ENCODE measurements at places on chromosomes 5 and 9.

DNA sequence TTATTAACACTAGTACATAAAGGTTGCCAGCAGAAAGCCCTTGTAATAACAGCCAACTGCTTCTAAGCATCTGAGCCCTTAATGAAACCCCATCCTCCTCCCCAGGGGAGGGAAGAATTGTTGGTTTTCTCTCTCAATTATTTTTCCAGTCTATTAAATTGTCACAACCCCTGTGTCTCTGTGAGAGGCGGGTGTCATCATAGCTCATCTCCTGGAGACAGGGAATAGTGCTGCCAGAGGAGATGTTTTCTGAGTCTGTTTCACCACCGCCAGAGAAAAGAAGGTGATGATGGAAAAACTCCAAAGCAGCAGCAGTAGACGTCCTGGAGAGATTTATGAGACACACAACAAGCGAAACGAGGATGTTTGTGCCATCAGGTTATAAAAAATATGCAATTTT lies 271.1 kb upstream of the NMUR2 start:
- DNase-seq = no peak

GRCh38 chr9:134396825-134397224 lies 70.6 kb downstream of the RXRA start:
- DNase-seq = no peak

DNA sequence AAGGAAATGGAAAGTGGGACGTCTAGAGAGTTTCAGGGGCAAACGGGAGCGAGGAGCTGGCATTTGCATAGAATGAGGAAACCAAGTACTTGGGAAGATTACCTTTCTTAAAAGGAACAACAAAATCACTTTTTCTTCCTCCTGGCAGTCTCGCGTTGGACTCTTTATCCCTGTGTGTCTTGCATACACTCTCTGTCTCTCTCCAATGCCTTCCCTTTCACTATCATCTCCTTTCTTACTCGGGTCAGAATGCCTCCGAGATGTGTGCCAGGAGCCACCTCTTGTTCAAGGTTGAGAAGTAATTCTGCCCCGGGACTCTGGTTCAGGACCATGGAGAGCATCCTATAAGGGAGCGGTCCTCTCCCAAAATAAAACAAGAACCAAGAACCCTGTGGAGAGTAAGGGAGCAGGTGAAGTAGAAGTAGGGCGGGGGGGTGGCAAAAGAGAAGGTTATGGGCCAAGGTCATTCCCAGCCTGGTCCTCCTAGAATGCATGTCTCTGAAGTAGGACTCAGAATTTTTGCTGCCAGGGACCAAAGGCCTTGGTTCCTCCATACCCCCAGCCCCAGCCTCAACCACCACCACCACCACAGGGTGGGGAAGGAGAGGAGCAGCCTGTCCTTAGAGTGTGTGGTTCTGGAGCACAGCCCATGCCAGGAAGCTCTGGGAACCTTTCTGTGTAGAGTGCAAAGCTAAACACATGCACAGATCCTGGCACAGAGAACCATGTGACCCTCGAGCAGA lies 72.1 kb upstream of the ARAP3 start:
- no peak for DNase-seq

GRCh38 chr9:84839541-84839940 lies 170.0 kb downstream of the NTRK2 start:
- DNase-seq = no peak

GRCh38 chr5:111070272-111071134 lies 1.0 kb upstream of the TSLP start:
- peak; percentile 30 for DNase-seq

GRCh38 chr5:54332720-54333119 lies 22.3 kb upstream of the ARL15 start:
- no peak for DNase-seq

- no peak for DNase-seq
These were observed 55.3 kb downstream of the BARX1 start for GRCh38 chr9:93899609-93900435.

- peak; percentile 16 for DNase-seq
These were observed at the start of gene GPX3 for GRCh38 chr5:151020304-151021110. Gene GPX3, plus strand, starts transcription at chr5:151020591. Its CDS starts 64 bp downstream, at chr5:151020655.

Data from stimulated activated CD8-positive, alpha-beta memory T cell treated with anti-CD3 and anti-CD28 coated beads, Interleukin-2, amount 100 ng/mL, for 48 hours (primary cell).